ENCODE measurements at places on chromosomes 3 and 15.

- DNase-seq, result no peak
These were observed 42.6 kb upstream of the DUSP7 start for GRCh38 chr3:52099001-52099401.

DNA sequence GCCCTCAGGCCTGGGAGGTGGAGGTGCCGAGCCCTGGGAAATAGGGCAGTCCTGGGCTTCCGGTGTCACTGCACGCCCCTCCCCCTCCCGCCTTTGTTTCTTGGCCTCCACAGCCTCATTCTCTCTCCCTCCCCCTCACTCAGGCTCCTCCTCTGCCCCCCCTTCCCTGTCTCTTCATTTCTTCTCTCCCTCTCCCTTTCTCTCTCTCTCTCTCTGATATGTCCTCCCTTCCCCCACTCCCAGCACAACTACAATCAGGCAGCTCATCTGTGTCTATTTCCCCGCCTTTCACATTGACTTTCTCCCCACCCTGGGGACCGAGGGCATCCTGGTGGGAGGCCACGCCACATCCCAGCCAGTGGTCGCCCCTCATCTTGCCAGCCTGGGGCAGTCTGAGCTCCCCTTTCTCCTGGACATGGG, 40.2 kb downstream of the IDH2 start:
- peak; percentile 68 for DNase-seq

DNA sequence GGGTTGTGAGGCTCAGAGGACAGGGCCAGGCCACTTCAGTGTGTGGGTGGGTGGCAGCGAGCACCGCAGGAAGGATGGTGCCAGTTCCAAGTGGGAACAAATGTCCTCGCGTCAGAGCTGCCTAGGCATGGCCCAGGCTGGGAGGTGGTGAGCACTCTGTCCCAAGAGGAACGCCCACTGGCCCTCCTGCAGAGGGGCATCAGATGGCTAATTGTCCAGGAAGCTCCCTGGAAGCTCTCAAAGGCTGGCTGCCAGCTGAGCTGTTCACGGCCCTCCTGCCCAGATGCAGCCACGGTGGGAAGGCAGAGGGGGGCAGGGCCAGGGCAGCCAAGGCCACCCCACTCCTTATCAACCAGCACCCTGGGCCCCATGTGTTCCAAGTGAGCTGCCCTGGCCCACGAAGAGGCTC, 55.2 kb downstream of the IQSEC1 start:
- DNase-seq, result no peak

DNA sequence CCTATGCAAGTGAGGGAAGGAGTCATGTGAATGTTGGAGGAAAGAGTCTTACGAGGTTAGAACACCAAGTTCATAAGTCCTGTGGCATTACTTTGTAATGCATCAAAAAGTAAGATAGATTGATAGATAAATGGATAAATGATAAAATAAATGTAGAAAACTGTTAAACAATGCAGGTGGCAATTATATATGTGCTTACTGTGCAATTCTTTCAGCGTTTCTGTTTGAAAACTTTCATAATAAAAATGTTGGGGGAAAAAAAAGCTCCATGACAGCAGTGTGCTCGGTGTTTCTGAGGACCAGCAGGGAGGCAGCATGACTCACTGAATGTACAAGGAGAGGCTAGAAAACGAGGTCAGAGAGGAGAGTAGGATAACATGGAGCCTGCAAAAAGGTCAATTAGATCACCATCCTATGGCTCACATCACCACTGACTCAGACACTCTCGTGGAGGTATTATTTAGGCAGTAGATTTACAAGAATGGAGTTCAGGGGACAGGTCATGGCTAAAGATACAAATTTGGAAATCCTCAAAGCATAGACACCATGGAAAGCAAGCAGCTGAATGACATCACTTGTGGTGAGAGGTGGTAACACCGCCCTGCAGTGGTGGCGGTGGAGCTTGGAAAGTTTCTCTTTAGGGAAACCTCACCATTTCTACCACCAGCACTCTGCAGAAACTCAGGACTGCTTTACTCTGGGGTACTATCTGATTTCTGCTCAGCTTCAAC, 219.8 kb downstream of the CTNNB1 start:
- DNase-seq, result no peak

DNA sequence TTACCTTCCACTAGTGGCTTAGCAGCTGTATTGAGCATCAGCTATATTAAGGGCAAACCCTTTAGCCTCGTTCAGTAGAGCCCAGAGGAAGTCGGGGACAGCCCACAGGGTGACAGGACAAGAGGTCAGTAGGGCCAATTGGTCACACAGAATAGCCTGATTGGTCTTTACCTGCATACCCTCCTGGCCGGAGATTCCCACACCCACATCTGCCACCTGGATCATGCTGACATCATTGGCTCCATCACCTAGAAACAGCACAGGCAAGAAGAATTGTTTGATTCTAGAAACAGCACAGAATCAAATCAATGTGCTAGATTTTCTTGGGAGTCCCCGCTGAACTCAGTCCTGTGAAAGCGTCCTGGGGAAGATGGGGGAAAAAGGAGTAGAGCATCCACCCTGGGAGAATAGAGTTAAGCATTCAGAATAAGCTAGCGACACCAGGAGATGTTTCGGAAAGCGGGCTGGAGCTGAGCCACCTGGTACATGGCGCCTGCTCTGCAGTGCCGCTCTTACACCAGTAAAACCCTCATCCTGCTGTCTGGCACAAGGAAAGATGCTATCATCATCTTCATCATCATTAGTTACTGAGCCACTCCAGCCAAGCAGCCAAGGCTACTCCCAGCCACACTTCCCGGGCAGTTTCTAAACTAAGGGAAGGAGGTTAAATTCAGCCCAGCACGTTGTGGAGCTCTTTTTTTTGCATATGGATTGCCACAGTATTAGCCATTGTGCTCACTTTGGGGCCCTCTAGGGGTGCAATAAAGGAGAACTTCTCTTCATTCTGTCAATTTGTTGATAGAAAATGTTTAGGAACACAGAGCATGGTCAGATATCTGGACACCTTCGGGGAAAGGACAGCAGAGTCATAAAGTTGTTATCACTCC, 171.3 kb downstream of the ATP10A start:
- DNase-seq, result no peak

- peak; percentile 58 for DNase-seq
These were observed 95.8 kb upstream of the KLF13 start for GRCh38 chr15:31230630-31231485.

GRCh38 chr3:11774296-11774877, 72.3 kb downstream of the TAMM41 start:
- DNase-seq, result no peak

DNA sequence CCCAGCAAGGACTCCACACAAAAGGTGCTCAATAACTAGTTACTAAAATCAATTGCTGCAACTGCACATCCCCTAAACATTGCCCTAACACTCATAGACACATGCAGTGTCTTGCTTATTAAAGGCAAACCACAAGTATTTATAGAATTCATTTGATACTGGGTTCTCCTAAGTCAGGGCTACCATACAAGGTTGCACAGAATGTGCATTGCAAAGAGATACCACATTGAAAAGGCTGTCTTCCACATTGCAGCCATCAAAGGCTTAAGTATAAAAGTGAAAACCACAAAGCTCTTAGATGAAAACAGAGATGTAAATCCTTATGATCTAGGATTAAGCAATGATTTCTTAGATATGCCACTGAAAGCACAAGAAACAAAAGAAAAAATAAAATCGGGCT, 33.6 kb upstream of the TOPAZ1 start:
- no peak for DNase-seq

- no peak for DNase-seq
These were observed 288.3 kb downstream of the CNTN6 start for GRCh38 chr3:1380926-1381646.

- no peak for DNase-seq
These were observed 181.0 kb upstream of the CBLB start for GRCh38 chr3:106049821-106050220.

DNA sequence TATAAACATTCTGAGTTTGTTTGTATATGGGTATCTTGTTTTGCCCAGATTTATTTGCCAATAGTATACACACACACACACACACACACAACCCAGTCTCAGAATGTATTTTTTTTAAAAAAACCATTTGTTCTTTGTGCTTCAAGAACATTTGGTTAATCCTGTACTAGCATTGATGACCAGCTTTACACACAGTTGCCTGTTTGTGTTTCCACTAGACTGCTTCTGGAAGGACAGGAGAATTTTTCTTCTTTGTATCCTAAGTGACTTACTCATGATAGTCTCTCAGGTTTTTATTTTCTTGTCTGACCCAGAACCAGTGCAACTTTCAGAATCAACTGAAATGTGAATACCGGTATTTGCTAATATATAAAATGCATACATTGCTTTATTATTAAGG, 40.5 kb downstream of the U2SURP start:
- DNase-seq, result no peak

GRCh38 chr3:82000773-82001172, 239.3 kb upstream of the GBE1 start:
- no peak for DNase-seq
